PC-3 (cell line): ENCODE measurements at places on chromosomes 4 and X. TPM values are rescaled to one million over a fixed set of nuclear protein-coding genes. Genes with fewer than 3 reads are reported as not detected.
A peak's percentile ranks its signal among the peaks of the same experiment; 100 is the strongest.

DNA sequence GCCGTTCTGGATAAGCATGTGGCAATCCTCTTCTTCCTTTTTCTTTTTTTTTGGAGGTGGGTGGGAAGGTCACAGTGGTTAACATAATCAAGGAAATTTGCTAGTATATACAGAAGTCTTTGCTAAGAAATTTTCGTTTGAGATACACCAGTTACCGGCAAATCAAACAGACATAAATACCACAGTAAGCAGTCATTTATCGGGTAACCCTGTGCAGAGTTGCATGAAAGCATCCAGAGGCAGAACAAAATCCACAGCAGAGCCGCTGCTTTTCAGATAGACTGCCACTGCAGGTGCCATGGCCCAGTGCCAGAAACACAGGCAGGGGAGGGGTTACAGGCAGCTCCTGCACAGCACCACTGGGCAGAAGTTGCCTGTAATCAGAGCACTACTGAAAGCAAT lies 179.1 kb upstream of the MAB21L2 start:
- no peaks in the 10 kb centered on the region for H3K4me1 ChIP-seq
- no peak overlapping the region for H3K4me3 ChIP-seq
- H3K27me3 ChIP-seq = no peaks in the 10 kb centered on the region
- no peaks in the 10 kb centered on the region for H3K36me3 ChIP-seq

GRCh38 chr4:99361268-99361898 lies 8.8 kb upstream of the ADH1C start:
- no peak overlapping the region for H3K27ac ChIP-seq
- no peaks in the 10 kb centered on the region for H3K27me3 ChIP-seq
- H3K36me3 ChIP-seq = no peaks in the 10 kb centered on the region
- H3K4me1 ChIP-seq = no peaks in the 10 kb centered on the region
- no peak overlapping the region for H3K4me3 ChIP-seq
- DNase-seq = no peak

DNA sequence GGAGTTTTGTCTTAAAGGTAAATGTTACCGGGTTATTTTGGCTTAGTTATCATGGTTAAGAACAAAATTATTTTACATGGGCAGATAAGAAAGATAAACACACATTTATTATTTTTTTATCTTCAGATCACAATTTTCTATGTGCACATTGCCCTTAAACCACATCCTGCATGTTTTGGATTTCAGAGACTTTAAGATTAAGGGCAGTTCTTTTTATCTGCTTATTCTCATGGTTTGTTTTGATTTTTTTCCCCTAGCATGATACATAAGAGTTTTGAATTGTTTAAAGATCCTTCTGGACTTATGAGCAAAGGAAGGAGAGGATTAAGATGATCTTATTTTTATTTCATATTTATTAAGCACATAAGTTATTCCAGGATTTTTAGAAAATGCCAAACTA lies 190.1 kb upstream of the BMP3 start:
- H3K36me3 ChIP-seq = no peaks in the 10 kb centered on the region
- H3K27ac ChIP-seq = no peak overlapping the region
- no peaks in the 10 kb centered on the region for H3K27me3 ChIP-seq
- H3K4me3 ChIP-seq = no peak overlapping the region
- DNase-seq = no peak

DNA sequence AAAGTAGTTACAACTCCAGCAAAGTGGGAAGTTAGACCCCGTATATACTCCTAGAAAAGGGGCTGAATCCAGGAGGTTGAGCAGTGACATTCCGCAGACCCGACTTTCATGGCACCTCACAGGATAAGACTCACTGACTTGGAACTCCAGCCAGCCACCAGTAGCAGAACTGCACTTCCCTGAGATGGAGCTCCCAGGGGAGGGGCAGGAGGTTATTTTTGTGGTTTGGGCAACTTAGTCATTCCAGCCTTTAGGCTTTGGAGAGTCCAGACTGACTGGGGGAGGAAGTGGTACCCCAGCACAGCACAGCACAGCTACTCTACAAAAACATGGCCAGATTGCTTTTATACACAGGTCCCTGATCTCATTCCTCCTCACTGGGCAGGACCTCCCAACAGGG lies 319.1 kb downstream of the PCDH19 start:
- no peaks in the 10 kb centered on the region for H3K36me3 ChIP-seq
- no peaks in the 10 kb centered on the region for H3K27me3 ChIP-seq
- H3K4me3 ChIP-seq = no peak overlapping the region
- H3K27ac ChIP-seq = no peak overlapping the region
- no peaks in the 10 kb centered on the region for H3K4me1 ChIP-seq

The SLC4A4 gene
- total RNA-seq = 0.47 and 0.52 TPM in 2 replicates

The UVSSA gene
- 6.2 and 11.2 TPM in 2 replicates for total RNA-seq

The SLBP gene
- 98.3 and 109 TPM in 2 replicates for total RNA-seq

DNA sequence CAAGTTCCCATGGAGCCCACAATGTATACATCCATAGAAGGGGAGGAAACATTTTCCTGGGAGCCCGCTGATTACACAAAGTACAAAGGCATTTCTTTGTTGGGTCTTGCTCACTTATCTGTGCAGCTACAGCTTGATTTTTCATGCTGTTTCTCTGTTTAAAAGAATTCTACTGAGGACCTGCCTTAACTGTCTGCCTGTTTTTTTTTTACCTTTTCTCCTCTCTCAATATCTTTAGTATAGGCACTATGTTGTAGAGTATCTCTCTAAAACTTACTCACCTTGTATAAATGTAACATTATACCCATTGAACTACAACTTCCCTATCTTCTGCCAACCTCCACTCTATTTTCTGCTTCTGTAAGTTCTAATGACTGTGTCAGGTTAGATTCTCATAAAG lies 494.6 kb upstream of the EPHA5 start:
- no peak overlapping the region for H3K4me3 ChIP-seq
- no peaks in the 10 kb centered on the region for H3K27me3 ChIP-seq
- no peak for DNase-seq
- no peak overlapping the region for H3K27ac ChIP-seq

GRCh38 chr4:154421618-154422017 lies 70.0 kb downstream of the DCHS2 start:
- H3K36me3 ChIP-seq = no peaks in the 10 kb centered on the region
- peaks cover 30% of the 10 kb centered on the region for H3K27me3 ChIP-seq
- H3K4me3 ChIP-seq = no peak overlapping the region
- no peak overlapping the region for H3K27ac ChIP-seq

DNA sequence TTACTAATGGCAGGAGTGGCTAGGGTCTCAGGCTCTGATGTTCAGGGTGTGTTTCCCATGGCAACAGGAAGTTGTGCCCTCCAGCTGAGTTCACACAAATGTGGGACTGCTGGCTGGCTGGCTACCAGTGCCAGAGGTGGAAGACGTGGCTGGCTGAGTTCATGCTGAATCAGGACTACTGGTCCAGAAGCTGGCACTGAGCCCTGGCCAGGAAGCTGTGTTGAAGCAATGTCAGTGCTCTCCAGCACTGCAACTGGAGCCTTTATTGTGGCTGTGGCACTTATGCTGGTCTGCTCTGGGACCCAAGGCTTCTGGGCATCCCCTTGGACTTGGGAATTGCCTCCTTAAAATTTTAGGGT lies 42.0 kb upstream of the ZXDA start:
- no peak overlapping the region for H3K4me3 ChIP-seq
- no peaks in the 10 kb centered on the region for H3K4me1 ChIP-seq
- H3K36me3 ChIP-seq = no peaks in the 10 kb centered on the region
- peak; percentile 36 for DNase-seq
- no peak overlapping the region for H3K27ac ChIP-seq
- no peaks in the 10 kb centered on the region for H3K27me3 ChIP-seq

DNA sequence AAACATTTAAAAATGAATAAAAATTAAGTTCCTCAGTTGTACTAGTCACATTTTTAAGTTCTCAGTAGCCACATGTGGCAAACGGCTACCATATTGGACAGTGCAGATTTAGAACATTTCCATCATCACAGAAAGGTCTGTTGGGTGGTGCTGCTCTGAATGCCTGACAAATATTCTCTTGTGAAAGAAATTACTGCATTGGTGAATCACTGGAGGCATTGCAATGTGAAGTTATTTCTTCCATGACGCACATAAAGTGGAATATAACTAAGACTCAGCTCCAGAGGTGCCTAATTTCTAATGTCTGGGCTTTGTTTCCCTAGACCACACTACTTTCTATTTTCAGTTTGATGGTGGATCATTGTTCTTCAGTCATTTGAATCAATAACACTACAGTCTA lies 44.9 kb downstream of the CLNK start:
- H3K27ac ChIP-seq = no peak overlapping the region
- no peak for DNase-seq
- no peaks in the 10 kb centered on the region for H3K36me3 ChIP-seq
- no peak overlapping the region for H3K4me3 ChIP-seq
- no peaks in the 10 kb centered on the region for H3K27me3 ChIP-seq

DNA sequence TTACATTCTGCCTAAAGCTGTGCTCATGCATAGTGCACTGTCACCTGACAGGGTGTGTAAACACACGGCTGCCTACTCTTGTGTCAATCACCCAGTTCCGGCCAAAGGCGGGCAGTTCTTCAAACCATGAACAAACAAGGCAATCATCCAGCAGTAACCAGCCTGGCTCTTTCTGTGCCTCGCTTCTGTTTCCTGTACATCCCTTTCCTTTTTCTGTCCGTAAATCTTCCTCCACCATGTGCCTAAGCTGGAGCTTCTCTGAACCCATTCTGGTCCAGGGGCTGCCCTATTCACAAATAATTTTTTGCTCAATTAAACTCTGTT lies 60.8 kb upstream of the CBR4 start:
- H3K4me1 ChIP-seq = peaks cover 32% of the 10 kb centered on the region
- no peaks in the 10 kb centered on the region for H3K27me3 ChIP-seq
- peak; percentile 84 for DNase-seq
- H3K4me3 ChIP-seq = peak overlapping the region; percentile 47; the same call in 1 of the 2 replicates
- no peaks in the 10 kb centered on the region for H3K36me3 ChIP-seq
- peak overlapping the region; percentile 99 for H3K27ac ChIP-seq
